T-helper 17 cell (primary cell): ENCODE measurements at places on chromosomes 3 and 15.

- no peak for DNase-seq
Observed at GRCh38 chr3:197369545-197369944, 71.1 kb upstream of the DLG1 start.

- DNase-seq, result no peak
Observed at GRCh38 chr15:40928821-40929659, at the start of gene DLL4. TSS of gene DLL4 (plus strand) at chr15:40929340. CDS start at chr15:40929669, 329 bp downstream.

DNA sequence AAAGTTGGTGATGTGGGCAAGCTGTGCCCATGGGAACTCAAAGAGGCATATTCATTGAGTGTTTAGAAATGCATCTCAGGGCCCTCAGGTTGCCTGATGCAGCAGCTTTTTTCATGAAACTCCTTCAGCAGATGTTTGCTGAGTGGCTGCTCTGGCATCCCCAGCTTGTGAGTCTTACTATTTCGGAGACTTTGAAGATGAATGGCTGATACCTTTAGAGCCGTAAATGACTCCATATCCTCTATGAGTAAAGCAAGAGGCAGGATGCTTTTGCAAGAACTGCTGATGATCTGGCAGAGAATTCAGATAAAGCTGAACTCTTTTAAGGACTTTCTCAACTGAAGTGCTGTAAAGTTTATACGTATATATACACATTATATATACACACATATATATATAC lies 384.3 kb downstream of the CACNA2D3 start:
- DNase-seq, result no peak

DNA sequence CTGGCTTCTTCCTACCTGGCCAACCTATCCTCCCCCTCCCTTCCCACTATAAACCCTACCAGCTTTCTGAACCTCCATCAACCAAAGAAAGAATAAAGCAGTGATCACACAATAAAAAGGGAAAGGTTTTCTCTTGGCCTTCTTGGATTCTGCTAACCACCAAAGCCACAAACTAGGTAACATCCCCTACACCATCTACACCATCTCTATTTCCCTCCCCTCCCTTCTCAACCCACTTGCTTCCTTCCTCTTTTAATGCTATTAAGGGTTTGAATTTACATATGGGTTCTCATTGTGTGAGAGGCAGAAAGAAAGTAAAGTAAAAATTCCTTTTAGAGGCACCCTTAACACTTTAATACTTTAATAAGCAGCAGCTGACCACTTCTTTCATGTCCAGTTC lies 25.8 kb upstream of the RSL24D1 start:
- DNase-seq, result no peak

DNA sequence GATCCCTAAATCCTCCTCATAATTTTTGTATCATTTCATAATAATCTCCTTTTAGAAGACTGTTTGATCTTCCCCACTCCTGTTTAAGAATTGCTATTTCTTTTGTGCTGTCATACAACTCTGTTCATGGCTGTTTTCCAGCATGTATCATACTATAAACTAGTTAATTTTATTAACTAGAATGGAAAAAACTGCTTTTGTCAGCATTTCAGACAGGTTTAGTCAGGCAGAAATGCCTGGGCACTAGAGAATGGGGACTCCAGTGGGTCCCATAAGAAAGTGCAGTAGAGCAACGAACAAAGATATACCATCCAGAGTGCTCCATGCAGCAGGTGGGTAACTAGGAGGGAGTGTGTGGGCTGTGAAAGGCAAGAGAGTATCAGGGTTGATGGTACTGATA lies 523.9 kb downstream of the PLOD2 start:
- DNase-seq, result no peak

- DNase-seq, result no peak
Observed at GRCh38 chr3:141777957-141778813, 15.0 kb downstream of the GRK7 start.

GRCh38 chr3:64144241-64144900 lies 80.9 kb downstream of the PRICKLE2 start:
- no peak for DNase-seq

DNA sequence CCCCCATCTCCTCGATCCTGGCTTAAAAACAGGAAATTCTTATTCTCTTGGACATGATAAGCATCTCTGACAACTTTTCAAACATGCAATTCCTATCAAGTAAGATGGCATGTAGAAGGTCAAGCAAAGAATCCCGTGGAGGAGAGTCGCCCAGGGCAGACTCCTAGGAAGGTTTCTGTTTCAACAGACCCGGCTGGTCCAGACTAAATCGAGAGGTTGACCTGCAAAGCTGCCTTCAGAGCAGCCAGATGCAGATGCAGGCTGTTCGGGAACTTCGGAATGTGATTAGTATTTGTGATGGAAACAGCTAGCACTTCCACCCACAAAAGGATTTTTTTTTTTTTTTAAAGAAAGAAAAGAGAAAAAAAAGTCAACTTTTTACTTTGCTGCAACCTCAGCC lies 216.8 kb downstream of the NR1D2 start:
- no peak for DNase-seq

DNA sequence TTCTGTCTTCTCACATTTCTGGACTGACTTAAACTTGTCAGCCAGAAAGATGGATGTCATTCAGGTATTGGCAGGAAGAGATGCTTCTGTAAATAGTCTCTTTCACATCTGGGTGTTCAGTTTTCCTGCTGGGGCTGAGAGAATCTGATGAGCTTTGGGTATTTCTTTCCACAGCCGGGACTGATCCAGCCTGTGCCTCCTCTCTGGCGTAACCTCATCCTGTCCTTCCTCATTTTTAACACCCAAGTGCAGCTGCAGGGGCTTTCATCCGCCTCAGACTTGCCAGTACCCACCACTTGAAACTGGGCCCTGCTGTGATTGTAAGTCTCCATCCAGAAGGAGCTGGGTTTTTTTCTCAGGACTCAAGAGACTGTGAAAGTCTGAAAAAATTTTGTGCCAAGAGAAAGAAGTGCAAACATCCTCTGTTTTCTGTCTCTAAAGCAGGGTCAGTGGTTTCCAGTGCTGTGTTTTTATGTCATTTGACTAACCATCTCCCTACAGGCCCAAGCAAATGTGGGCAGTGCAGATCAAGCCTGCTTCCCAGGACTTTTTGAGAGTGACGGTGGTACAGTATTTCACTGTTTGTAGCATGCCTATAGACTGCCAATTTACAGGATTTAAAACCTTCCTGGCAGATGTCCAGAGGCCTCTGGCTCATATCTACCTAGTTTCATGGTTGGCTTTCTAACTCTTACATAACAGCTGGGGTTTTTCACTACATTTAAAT lies 342.7 kb downstream of the PTPRG start:
- no peak for DNase-seq

GRCh38 chr3:172622916-172623700 lies 87.8 kb downstream of the NCEH1 start:
- no peak for DNase-seq

- peak; percentile 54 for DNase-seq
Observed at GRCh38 chr15:78811124-78811824, at the start of gene ADAMTS7. TSS of gene ADAMTS7 (minus strand) at chr15:78811464. CDS start at chr15:78811220, 244 bp downstream.

- no peak for DNase-seq
Observed at GRCh38 chr3:189404024-189404423, 227.2 kb upstream of the TP63 start.

DNA sequence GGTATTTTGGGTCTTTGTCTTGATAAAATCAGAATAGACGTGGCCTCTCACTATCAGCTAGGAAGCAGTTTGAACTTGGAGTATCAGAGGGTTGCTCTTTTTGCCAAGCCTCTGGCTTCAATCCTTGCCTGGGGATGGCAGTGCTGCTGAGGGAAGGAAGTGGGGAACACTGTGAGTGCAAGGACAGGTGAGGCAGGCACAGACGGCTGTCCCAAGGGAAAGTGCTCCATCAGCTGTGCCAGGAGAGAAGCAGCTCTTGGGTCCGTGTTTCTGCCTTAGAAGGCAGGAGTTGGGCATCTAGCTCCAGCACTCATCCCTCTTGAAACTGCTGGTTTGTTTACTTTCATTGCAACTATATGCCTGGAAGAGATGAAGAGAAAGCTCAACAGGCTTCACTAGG lies 33.2 kb downstream of the PML start:
- DNase-seq, result no peak

DNA sequence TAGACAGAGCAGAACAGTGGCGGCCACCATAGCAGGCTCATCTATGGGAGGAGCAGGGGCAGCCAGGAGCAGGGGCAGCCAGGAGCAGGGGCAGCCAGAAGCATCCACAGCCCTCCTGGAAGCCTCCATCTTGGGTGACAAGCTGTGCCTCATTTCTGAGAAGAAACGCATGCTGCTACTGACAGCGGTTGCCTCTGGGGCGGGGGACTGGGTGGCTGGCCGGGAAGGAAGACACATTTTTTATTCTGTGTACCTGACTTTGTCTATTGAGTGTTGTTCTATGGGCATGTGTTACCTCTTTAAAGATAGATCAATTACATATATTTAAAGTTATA lies 71.5 kb upstream of the KLF13 start:
- no peak for DNase-seq

- no peak for DNase-seq
Observed at GRCh38 chr3:196942915-196943277, 568 bp upstream of the NCBP2 start.

DNA sequence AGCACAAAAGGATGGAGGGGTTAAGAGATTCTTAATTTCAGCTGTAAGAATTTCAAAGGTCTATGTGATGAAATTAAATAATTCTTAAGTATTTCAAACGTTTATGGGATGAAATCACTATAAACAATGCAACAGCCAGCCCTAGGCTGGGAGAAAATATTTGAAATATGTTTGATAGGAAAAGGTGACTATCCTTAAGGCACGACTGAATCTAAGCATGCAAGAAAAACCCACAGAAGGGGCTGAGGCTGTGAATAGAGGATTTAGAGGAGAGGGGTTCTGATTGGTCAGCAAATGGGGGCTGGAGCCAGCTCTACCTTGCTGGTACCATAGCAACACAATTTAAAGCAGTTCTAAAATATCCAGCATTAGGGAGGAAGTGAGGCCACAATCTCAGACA lies 220.8 kb upstream of the ATP10A start:
- DNase-seq, result no peak
